Progenitor cell of endocrine pancreas (in vitro differentiated cells): ENCODE measurements at places on chromosomes 2 and 18.

DNA sequence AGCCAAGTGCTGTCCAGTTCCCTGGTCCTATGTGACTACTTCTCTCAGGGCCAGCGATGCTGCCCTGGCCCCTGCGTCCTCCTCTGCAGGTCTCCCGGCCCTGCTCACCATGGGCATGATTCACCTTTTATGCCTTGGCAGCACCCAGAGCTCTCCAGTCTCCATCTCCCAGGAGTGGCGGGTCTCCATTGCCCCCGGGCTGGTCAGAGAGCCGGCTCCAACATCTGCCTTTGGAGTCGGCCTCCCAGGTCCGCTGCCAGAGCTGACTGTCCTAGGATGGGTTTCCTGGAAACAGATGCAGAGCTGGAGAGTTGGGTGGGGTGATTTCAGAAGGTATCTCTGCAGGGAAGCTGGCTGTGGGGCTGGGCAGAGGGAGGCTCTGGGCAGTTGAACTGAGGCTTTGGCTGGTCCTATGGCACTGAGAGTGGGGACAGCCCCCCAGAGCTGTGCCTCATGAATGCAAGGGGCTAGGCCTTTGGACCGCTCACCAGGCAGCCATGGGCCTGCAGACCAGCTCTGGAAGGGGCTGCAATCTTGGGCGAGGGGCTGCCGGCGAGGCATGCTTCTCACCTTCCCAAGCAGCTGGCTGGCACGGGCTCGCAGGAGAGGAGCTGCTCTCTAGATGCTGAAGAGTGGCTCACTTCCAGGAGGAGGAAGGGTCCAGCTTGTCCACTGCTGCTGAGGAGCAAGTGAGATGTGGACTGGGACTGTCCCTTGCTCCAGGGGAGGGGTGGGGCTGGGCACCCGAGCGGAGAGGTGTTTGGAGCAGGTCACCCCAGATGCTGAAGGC is 59.8 kb upstream of the HS6ST1 start:
- DNase-seq = no peak

- DNase-seq = no peak
These were observed 77.6 kb downstream of the WDR7 start for GRCh38 chr18:56728741-56729140.

GRCh38 chr18:57015451-57015850 is 131.4 kb upstream of the BOD1L2 start:
- DNase-seq = no peak

- peak; percentile 60 for DNase-seq
These were observed 295.4 kb downstream of the CELF4 start for GRCh38 chr18:37270038-37270665.

- DNase-seq = no peak
These were observed 183.8 kb upstream of the ZC3H15 start for GRCh38 chr2:186302263-186302662.

GRCh38 chr2:200733713-200734198 is 78.0 kb upstream of the BZW1 start:
- DNase-seq = no peak

GRCh38 chr18:35467624-35468016 is 30.1 kb downstream of the INO80C start:
- DNase-seq = no peak

DNA sequence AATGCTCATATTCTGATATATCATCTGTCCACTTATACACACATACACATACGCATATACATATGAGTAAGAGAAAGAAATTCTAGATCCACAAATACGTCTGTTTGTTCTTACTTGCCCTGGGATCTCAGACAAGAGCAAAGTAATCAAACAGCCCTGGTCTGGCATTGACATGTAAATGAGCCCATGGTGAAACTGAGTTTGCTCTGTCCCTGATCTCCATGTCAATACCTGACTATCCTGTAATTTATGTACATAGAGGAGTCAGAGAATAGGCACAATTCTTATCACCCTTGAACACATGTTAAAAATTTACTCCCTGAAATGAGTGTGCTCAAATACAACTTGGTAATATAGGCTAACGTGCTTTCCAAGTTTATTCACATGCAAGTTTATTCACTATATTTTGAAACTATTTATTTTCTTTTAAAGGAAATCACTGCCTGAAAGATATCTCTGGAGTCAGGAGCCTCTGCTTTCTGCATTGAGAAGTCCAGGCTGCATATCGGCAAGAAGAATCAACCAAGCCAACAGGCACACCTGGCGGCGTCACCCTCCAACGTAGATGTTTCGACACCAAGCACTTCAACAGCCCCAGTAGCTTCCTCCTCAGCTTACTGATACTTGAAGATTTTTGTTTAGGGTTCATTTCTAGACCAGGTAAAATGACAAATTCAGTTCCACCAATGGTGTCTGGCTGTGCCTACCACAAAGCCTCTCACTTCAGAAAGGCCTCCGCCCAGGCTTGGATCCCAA is 100.6 kb downstream of the CMPK2 start:
- DNase-seq = no peak

DNA sequence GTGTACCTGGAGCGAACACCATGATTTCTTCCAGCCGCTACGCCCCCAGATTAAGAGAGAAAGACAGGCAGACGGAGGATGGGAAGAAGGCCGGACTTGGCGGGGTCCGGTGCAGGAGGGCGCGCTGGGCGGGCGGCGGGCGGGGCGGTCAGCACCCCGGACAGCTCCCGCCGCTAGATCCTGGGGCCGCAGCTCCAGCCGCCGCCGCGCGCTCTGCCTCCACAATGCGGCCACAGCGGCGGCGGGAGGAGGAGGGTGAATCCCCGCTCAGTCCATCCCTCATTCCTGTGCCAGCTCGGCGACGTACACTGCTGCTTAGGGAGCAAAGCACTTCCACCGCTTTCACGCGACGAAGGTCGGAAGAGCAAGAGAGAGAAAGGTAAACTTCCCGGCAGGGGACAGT is at the start of gene AKAIN1:
TSS of gene AKAIN1 (minus strand) at position 226 of the 403 bp plus-strand sequence. CDS start at position 22, 204 bp downstream.
- DNase-seq = peak; percentile 66

DNA sequence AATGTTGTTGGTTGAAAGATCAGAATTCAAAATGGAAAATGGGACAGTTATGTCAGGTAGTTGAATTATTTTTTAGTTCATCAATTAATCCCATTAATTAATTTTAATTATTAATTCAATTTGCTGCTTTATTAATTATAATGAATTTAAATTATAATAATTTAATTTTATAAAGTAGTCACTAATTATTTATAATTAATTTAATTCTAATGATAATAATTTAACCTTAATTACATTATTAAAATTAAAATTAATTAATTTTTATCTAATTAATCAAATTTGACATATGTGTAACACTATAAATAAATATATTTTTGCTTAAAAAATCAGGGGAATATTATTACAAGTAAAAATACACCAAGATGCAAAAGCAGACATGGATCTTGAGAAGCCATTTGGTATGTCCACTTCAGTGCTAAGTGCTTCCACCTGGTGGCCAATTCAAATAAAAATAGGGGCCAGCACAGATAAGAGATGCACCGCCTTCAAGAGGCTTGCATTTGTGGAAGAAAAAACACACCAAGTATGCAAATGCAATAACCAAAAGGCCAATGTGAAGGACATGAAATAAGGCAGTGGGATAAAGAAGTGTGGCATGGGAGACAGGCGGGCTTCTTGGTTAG is 73.2 kb downstream of the MBP start:
- no peak for DNase-seq

GRCh38 chr2:240639566-240639965 is 14.3 kb downstream of the GPR35 start:
- no peak for DNase-seq

- DNase-seq = no peak
These were observed 758 bp downstream of the RIF1 start for GRCh38 chr2:151410485-151410834.

DNA sequence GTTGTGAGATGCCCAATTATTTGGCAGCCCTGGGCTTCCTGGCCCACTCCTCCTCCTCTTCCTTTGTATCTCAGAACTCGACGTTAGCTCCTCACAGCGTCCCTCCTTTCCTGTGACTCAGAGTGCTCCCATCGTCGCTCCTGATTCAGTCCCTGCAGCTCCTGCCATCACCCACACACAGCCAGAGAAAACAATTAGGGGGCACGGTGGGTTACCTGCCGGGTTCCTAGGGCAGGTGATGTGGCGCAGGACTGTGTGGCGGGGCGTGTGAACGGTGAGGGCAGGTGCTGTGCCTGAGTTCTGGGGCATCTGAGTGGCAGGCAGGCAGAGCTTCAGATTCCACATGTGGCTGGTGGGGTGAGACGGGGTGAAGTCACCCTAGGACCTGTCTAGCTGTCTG is 42.6 kb downstream of the GLI2 start:
- DNase-seq = no peak

DNA sequence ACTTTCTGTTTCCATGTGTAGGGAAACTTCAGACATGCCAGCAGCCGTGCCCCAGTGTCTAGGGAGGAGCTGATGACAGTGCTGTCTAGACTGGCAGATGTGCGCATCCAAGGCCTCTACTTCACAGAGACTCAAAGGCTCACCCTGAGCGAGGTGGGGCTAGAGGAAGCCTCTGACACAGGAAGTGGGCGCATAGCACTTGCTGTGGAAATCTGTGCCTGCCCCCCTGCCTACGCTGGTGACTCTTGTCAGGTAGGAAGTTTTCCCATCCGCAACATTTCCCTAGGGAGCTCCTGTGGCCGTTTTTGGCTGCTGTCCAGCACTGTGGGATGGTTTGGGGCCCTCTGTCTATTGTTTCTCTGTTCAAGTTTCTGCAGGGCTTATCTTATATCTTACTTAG is 143.1 kb upstream of the TTC39C start:
- DNase-seq = no peak

- no peak for DNase-seq
These were observed 24.6 kb downstream of the RAMP1 start for GRCh38 chr2:237883951-237884446.

DNA sequence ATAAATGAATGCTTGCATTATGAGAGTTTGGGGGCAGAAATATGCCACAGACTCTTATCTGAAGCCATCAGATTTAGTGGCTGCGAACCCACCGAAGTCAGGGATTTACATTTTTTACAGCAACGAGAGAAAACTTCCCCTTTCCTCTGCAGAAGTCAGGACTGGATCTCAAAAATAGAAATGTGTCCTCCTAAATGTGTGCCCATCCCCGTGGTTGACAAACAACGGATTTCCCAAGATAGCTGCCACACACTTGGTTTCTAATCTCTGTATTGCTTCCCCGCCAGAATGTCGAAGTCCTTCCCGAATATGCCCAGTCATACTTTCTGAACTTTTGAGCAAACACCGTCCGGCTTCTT is 879 bp upstream of the ADAM23 start:
- no peak for DNase-seq

GRCh38 chr18:80247393-80247841 is at the start of gene PARD6G:
Gene PARD6G, minus strand, starts transcription at chr18:80247514. Its CDS starts 166 bp downstream, at chr18:80247348.
- DNase-seq = peak; percentile 66

GRCh38 chr2:71596011-71596410 is 142.7 kb downstream of the DYSF start:
- peak; percentile 11 for DNase-seq

GRCh38 chr18:71326826-71327225 is 1038.0 kb downstream of the SOCS6 start:
- DNase-seq = no peak
